Stimulated activated CD4-positive, alpha-beta T cell treated with anti-CD3 and anti-CD28 coated beads, TNF-alpha, amount 100 ng/mL, for 1 hour (primary cell): ENCODE measurements at places on chromosomes 12 and 14.

GRCh38 chr12:123131879-123132402 lies 18.9 kb downstream of the PITPNM2 start:
- no peak for DNase-seq

GRCh38 chr12:108568338-108569154 lies 6.2 kb downstream of the ISCU start:
- no peak for DNase-seq

DNA sequence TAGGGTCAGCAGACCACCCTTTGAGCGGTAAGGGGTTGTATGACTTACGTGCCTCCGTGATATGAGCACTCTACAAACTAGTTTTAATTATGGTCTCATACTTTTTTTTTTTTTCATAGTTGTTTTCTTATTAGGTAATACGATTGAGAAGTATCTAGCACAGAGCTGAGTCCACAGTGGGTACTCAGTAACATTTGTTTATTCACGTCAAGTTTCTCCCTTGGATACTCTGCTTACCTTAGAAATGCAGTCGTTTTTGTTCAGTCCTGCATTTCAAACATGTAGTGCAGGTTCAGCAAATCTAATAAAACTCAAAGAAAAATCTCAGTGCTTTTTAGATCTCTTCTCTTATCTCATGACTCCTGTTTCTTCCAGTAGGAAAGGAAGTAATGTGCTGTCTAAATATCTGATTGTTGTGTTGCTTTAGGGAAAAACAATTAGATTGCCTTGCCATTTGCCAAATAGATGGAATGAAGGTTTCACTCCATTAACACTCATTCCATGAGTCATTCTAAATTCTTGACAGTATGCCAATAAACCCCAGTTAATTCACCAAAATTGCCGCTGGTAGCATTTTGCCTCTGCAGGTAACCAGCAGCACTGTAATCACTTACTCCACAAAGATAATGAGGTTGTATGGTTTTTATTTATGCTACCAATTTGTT lies 118.9 kb downstream of the PTCSC3 start:
- DNase-seq = no peak

GRCh38 chr14:104085032-104085888 lies at the start of gene ASPG:
TSS of gene ASPG (plus strand) at chr14:104085700. CDS start at chr14:104085771, 71 bp downstream.
- DNase-seq = no peak
